Caudate nucleus (tissue), 63 donors: ENCODE measurements at places on chromosomes 4 and X.

DNA sequence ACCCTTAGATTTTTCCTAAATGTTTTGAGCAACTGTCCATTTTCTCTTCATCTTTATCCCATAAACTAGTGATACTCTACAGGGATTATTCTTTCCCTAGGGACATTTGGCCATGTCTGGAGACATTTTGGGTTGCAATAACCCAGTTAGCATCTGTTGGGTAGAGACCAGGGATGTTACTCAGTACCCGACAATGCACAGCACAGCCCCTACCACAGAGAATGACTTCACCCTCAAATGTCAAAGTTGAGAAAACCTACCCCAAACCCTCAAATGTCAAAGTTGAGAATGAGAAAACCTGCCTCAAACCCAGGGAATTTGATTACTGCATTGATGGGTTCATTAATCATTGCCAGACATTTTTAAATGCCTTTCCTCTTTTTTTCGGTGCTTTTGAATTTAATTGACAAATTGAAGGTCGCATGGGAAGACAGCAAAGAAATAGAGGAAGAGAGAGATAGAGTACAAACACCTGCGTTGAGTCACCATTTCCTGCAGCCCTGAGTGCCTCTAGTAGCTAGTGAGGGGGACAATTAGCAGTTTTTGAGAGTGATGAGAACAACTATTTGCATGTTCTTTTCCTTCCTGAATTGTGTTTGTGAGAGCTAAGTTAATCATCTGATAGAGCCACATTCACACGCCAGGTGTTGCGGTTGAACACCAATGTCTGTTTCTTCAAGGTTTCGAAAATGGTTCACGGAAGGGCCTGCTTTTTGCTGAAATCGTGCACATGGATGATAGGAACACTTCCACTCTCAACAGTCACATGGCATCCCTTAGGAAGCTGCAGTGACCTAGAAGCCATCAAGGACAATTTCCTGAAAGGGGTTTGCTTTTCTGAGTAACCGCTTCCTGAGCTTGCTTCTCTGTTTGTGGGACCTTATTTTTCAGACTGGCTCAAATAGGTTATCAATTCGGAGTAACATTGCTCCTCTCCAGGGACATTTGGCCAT, 203.9 kb upstream of the VCX3A start:
- DNase-seq, result no peak

DNA sequence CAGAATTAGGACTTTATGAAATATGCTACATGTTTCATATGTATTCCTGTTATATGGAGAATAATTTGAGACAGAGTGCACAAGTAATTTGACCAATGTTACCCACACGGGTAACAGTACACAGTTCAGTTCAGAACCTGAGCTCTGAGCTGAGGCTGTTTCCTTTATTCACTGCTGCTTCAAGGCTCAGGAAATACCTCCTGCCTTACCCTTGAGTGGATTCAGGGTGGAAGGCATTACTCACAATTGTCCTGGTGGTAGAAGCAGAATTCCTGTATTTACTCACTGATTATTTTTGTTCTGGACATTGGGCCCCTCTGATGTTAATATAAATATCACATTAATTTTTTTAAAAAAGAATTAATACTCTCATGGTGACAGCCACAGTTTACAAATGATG, 73.5 kb upstream of the CAMK2D start:
- no peak for DNase-seq

DNA sequence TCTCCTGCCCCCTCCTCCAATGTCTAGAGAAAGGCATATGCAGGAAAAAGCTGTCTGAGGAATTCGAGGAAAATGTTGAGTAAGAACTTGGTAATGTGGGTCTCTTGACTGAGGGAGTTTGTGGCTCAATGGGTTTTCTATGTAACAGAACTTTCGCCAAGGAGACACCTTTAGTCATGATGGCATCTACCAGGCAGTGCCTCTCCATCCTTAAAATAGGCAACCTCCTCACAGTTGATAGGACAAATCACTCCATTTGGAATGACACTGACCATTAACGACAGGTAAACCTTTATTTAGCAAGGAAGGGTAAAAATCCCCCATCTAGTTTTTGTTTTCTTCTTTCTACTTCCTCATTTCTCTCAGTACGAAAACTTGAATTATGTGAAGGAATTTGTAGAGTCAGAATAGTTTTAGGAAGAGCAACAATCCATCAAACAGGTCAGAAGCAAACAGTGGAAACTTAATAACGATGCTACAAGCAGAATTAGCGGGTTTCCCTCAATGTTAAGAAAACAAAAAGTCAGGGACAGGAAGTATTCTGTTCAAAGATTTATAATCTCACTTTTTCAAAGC, 2.7 kb downstream of the GSX2 start:
- DNase-seq, result no peak

GRCh38 chr4:170242471-170242870, 152.7 kb upstream of the AADAT start:
- DNase-seq, result no peak
